ENCODE measurements at places on chromosomes 2 and 18.

DNA sequence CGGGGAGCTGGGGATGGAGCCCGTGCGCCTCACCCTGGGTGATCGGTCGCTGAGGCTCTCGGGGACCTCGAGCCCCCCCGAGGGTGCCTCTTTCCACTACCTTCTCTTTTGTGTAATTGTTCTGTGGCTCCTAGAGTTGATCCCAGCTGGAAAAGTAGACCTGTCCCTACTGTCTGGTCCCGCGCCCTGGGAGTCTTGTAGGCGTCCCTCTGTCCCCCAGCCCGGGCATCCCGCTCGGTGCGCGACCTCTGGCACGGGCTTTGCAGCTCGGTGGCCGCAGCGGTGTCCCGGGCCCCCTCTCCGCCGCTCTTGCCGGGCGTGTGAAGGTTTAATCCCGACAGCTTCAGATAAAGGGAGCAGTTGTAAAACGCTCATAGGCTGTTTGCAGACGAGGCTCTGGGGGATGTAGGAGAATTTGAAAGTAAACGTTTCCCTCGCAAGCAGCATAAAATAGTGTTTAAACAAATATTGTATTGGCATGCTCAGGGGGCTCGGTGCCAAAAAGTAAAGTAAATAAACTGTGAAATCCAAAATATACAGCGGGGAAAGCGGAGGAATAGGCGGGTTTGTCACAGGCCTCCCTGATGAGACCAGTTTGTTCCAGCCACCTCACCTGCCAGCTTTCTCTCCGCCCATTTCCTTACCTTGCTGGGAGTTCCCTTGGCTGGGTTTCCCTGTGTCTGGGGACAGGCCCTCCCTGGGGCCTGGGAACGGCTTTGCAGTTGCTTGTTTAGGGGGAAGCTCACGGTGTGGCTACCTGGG, 1.9 kb downstream of the GLI2 start:
- no peak for DNase-seq

DNA sequence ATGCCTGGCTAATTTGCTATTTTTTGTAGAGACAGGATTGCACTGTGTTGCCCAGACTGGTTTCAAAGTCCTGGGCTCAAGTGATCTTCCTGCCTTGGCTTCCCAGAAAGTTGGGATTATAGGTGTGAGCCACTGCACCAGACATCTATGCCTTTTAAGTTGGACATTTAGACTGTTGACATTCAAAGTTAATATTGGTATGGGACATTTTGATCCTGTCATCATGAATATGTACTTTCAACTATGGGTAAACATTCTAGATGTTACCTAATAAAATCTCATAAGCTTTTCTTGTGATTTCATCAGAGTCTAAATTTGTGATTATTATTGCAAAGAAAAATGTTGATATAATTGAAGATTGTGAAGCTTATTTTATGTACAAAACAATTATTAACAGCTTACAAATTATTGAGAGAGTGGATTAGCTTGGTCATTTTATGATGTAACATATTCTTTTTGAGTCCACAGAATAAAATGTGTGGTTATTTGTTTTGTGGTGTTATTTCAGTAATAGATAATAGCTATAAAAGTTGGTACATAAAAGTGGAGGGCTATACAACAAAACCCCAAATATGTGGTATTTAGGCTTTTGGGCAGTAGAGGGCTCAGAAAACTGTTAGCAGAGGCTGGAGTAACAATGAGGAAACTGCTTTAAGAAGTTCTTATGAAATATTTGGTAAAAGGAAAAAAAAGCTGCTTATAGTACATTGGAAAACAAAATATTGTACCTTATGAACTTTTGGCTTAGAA, 41.4 kb downstream of the STARD6 start:
- no peak for DNase-seq

GRCh38 chr2:185082749-185083148, 484.4 kb downstream of the ZNF804A start:
- DNase-seq: no peak

DNA sequence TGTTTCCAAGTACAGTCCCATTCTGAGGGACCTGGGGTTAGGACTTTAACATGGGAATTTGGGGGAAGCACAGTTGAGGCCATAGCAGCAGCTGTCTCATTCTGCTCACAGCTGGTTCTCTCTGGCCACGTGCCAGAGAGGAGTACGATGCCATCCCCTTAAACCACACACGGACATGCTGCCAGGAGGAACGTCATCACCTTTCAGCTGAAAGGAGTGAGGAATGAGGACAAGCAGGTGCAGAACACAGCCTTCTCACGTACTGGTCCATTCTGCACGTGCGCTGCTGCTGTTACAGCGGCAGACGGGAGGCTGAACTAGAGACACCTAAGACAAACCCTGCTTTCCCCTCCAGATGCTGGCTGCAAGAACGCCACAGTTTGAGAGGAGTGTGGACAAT, 33.5 kb downstream of the ODC1 start:
- DNase-seq: no peak

DNA sequence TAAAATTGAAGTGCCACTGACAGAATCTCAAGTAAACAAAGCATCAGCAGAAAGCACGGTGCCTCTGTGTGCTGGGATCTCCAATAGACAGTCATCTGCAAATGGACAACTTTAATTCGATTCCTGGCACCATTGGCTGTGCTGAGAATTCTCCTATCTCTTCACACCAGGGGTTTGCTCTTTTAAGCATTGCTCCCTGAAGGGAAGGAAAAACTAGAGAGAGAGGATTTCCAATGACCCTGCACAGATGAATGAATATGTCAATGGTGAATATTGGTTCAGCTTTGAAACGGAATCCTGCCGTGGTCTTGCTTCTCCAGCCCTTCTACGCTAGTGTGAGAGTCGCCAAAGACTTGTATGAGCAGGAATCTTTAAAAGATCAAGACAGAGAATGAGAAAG, 97.9 kb downstream of the FIGN start:
- DNase-seq: no peak
